Dermis blood vessel endothelial cell (primary cell): ENCODE measurements at places on chromosomes 11 and 22. TPM values are rescaled to one million over a fixed set of nuclear protein-coding genes. Genes with fewer than 3 reads are reported as not detected.

PRODH gene
- 0.05 and 1.0 TPM in 2 replicates for total RNA-seq

CCDC81 gene
- under 0.01 and 0.23 TPM in 2 replicates for total RNA-seq

DNA sequence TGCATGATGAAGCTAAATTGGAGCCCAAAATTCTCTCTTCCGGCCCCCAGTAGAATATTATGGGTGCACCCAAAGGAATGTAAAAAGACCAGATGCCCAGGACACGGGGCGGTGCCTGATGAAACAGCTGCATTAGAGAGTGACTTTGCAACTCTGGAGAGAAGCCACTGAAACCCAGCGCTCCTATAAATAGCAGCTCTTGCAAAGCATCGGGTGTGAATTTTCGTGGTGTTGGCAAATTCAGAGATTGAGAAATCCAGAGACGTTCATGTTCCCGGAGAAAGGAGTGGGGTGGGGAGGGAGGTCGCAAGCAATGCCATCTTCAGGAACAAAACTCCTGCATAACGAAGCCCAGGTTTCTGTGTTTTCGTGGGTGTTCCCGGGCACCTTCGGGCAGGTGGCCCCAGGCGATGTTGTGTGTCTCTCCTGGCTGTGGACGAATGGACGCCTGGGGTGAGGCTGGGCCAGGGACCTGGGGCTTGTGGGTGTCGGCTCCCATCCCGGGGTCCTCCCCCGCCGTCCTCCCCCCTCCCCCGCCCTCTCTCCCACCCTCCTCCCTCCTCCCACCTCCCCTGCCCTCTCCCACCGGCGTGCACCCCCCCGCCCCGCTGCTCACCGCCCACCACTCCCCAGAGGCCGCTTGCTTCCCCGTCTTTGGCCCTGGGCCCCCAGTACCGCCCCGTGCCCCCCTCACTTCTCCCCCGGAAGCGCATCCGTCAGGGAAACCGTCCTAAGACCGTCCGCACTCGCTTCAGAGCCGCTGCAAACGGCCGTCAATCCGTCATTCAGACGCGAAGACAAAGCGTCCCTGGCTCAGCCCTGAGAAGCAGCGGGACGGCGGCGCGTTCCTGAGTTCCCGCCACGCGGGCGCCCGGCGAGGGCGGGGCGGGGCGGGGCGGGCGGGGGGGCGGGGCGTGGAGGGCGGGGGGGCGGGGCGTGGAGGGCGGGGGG is 26.7 kb upstream of the TOLLIP start:
- DNase-seq: peak; percentile 20

DNA sequence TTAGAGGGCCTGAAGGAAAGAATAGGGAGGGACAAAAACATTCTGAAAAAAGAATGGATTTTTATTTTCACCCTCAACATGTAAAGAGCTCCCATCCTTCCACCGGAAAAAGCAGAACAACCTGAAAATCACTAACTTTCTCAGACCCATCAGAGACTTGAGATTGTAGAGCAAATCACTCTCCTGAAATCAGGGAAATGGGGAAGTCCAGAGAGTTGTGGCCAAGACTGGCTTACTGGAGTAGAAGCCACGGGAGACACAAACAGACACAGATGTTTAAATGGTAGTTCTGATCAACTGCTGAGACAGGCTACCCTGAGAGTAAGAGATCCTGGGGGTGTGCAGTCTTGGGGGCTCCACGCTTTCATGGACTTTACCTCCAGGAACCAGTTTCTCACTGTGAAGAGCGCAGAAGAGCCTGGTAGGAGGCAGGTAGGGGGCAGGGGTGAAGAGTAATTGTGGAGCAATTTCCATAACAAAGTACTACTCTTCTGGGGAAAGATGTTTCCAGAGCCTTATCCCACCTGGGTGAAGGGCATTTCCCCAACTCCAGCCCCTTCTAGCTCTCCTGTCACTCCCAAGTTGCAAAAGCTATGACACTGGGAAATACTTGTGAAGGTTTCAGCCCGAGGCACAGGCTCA is 47.1 kb downstream of the ASCL2 start:
- no peak for DNase-seq

DNA sequence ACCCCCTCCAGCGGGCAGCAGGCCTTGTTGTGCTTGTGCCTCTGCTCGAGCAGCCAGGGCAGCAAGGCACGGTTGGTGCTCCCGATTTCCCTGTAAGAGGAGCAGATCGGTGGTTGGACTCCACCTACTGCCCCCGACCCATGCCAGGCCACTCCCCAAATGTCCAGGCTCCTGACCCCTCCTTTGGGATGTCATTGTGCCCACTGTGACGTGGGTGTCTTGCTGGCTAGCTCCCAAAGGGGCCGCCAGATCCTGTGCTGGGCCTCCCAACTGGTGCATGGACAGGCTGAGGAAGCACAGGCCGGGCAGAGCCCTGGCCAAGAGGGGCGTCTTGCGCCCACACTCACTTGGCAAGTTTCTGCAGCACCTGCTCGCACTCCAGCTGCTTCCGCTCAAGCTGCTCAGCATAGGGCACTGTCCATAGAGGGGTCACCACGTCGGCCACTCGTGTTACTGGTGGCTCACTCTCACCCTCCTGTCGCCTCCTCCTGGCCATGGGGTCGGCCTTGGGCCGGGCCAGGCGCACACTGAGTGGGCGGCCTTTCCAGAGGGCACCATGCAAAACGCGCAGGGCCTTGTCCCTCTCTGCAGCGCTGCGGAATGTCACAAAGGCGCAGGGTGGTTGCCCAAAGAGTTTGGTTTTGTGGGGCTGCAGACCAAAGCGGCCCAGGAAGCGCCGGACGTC is at the start of gene RANBP1:
Gene RANBP1, plus strand, starts transcription at position 414 of the 685 bp plus-strand sequence. Its CDS starts 81 bp downstream, at position 495.
- no peak for DNase-seq

DNA sequence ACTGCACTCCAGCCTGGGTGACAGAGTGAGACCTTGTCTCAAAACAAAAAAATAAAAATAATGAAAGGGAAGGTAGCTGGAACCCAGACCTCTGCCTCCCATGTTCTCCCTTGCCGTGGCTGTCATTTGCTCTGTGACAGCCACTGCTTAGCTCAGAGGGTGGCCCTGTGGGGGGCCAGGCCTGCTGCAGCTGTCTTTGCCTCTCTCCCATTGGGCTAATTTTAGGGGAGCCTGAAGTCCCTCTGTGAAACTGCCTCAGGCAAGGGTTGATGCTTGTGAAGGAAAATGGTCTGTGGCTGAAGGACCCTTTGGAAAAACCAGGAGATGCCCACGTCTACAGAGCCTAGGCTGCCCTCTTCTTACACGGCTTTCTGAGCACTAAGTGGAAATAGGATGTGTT is 42.9 kb downstream of the C11orf91 start:
- DNase-seq: no peak

DNA sequence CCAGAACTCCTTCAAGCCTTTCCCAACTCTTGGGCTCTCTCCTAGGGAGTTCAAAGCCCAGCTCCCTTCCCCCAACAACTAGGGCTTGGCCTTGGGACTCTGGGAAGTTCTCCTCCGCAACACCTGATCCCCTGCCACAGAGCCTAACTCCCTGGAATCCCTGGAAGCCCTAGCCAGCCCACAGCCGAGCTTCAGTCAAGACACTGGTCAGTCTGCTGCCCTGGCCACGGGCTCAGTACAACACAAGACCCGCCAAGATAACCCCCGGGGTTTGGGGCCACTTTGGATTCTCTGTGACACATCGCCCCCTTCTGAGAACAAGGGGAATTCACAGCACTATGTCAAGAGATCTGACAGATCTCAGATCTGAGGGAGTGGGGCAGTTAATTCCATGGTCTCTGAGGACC is 58.3 kb downstream of the SLC22A12 start:
- DNase-seq: peak; percentile 46

DNA sequence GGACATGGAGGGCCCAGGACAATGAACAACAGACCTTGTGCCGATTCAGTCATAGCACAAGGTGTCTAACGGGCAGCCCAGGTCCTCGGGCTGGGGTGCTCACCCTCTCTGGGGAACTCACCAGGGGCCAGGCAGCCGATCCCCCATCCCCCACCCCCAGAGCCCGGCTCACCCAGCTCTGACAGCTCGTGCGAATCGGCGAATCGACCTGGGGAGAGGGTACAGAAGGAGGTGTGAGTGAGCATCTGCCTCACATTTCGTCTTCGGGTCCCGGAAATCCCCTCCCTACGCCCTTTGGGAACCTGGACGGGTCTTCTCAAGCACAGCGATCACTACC is 423 bp downstream of the PEX16 start:
- no peak for DNase-seq

- DNase-seq: peak; percentile 39
Observed at GRCh38 chr11:57303990-57304579, 20.7 kb downstream of the TNKS1BP1 start.

IGF2 gene
- 3.5 and 11.2 TPM in 2 replicates for total RNA-seq

DNA sequence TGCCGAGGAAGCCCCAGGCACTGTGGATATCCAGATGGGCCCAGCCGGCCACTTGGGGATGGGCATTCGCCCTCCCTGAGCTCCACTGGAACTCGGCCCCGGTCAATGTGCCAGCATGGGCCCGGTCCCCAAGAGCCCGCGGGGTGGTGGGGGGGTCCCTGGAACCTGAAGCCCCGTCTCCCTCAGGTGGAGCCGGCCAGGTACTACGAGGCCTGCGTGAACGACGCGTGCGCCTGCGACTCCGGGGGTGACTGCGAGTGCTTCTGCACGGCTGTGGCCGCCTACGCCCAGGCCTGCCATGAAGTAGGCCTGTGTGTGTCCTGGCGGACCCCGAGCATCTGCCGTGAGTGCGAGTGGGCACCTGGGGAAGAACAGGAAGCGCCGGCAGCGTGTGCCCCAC is 21.2 kb downstream of the MUC5AC start:
- DNase-seq: no peak

GRCh38 chr11:86660088-86660487 is 12.3 kb downstream of the ME3 start:
- DNase-seq: peak; percentile 31

- DNase-seq: no peak
Observed at GRCh38 chr22:40572976-40573375, 63.5 kb downstream of the MRTFA start.
